ENCODE measurements at places on chromosomes 4 and X.

DNA sequence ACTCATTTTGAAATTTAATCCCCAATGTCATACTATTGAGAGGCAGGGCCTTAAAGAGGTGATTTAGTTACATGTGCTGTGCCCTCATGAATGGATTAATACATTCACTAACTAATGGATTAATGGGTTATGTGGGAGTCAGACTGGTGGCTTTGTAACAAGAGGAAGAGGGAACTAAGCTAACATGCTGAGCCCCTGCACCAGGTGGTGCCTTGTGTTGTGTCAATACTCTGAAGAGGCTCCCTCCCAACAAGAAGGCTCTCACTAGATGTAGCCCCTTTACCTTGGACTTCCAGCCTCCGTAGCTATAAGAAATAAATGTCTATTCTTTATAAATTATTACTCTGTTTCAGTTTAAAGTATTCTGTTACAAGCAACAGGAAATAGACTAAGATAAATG is 411.9 kb upstream of the EMCN start:
- no peak for DNase-seq

GRCh38 chrX:139211568-139212182 is 318.9 kb upstream of the F9 start:
- DNase-seq = no peak

GRCh38 chrX:110180176-110180927 is 137.5 kb downstream of the AMMECR1 start:
- no peak for DNase-seq

DNA sequence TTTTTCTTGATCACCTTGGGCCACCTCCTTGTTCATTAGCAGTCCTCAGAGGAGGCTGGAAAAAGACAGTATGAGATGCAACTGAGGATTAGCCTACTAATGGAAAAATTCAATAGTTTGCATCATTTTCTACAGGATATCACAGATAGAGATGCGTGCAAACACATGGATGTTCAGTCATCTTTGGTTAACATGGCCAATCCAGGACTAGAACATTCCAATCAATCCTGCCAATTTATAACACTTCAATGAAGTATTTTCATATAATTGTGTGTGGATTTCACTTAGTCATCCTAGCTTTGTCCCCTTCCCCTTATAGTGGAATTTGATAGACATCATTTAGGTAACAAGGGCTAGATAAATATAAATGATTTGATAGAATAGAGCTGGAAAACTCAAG is 42.7 kb downstream of the MAML3 start:
- no peak for DNase-seq

GRCh38 chrX:121641560-121641959 is 594.1 kb downstream of the GLUD2 start:
- no peak for DNase-seq

GRCh38 chr4:178633263-178633662 is 1191.0 kb upstream of the AGA start:
- DNase-seq = no peak

- no peak for DNase-seq
Measured at GRCh38 chrX:154409222-154409871, at the start of gene DNASE1L1. DNASE1L1 (minus strand) TSS chrX:154409254; CDS start chrX:154405568, 3,686 bp downstream.

All from stimulated activated CD4-positive, alpha-beta T cell treated with anti-CD3 and anti-CD28 coated beads, Interleukin-15, amount 100 ng/mL, for 1 hour (primary cell).